B cell (primary cell): ENCODE measurements at places on chromosomes 6 and 20.

DNA sequence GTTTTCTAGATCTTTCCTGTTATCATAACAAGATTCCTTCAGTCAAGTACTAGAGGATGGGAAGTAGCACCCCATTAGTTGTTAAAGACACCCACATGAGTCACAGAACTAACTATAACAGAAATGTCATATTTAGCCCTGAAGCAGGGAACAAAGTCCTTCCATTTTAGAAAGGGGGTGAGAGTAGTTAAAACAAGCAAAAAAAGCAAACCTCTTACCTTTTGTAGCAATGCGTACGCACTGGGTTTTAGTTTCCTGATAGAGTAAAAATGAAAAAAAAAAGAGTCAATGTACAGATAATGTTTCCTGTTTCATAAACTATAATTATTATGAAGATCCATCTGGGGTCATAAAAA, 163.7 kb upstream of the THEMIS start:
- DNase-seq, result no peak

GRCh38 chr6:122490607-122491006, 19.0 kb upstream of the SERINC1 start:
- no peak for DNase-seq

DNA sequence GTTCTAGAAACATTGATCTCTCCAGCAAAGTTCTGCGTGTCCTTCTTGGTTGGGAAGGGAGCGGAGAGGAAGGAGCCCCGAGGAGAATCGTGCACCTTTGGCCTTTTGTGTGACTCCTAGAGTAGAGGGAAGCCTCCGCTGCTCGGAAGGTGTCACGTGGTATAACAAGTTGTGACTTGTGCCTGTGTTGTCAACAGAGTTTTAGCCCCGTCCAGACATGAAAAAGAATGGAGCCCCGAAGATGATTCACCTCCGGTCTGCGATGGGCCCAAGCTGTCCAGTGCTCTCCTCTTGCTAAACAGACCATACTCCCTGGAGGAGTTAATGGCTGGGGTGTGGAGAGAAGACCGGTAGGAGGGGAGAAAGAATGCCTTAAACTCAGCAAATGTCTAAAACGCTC, 7.0 kb downstream of the EYA2 start:
- no peak for DNase-seq

DNA sequence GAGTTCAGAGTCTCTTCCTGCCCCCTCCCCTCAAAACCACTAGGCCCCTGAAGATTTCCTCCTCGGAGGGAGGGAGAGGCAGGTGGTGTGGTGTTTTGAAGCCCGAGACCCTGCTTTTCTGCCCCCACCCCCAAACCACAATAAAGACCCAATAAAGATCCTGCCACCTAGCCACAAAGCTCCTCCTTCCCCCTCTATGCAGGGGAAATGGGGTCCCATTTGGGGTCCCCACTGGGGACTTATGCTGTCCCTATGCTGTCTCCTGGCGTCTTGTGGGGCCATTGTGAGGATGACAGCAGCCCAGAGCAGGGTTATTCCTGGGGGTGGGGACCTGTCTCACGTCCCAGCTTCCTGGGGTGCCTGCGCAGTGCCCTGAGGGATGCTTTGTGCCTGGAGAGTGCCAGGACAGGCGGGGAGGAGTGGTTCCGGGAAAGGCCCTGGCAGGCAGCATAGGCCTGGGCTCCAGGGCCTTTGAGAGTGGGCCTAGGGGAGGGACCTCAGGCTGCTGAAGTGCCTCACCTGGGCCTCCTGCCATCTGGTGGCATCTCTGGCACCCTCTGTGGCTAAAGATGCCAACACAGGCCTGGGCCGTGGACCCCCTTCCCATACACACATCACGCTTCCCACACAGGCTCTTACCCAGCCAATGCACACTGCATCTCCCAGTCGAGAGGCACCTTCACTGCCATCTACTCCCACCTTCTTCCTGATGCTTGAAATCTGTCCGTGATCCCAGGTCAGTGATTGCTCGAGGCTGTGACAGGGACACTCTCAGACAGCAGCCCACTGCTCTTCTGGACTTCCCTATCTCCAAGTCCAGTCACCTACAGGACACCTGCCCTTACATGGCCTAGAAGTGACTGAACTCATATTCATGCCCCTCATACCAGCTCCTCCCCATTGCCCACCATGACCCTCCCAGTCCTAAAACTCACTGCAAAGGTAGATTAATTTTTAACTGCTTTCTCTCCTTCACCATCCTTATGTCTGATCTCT, 7.9 kb upstream of the ARMC12 start:
- peak; percentile 62 for DNase-seq

DNA sequence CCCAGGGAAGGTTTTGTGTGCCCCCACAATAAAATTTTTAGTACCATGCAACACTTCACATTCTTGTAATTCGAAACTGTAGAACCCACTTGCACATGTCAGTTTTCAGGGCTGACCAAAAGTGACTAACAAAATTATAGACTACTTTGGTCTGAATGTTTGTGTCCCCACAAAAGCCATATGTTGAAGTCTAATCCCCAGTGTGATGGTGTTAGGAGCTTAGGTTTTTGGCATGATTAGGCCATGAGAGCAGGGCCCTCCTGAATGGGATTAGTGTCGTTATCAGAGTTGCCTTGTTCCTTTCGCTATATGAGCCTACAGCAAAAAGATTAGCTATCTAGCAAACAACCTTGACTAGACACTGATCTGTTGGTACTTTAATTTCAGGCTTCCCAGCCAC, 49.0 kb upstream of the TENT5A start:
- DNase-seq, result no peak

DNA sequence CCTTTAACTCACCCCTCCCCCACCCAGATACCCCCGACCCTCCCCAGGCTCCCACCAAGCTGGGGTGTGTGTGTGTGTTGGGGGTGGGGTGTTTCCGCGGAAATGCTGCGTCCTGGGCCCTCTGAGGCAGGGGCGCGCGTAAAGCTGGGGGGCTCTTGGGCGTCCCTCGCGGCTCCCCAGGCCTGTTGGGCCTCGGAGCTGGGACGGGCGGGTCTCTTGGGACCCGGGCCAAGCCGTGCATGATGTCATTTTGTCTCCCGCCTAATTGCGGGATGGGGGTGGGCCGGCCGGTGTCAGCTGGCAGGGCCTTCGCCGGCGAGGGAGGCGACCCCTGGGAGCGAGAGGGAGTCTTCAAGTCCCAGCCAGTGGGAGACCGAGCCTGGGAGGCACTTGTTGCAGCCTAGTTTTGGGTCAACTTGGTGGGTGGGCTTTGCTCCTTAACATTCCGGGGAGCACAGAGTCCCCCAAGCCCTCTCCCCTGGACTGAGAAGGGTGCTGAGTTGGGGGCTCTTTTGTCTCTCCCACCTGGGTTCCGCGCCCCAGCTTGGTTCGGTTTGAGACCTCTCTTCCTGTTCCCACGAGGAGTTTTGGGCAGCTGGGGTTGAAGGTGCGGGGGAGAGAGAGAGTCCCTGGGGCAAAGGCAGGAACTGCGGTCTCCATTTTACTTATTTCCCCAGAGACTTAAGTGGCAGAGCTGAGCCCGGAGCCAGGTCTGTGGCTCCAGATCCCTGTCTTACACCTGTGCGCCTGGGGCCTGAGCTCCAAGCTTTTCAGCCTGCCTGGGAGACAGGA, 623 bp downstream of the MYBL2 start:
- DNase-seq, result peak; percentile 86

- DNase-seq, result no peak
These were observed 1.6 kb upstream of the SYNCRIP start for GRCh38 chr6:85644279-85644762.

DNA sequence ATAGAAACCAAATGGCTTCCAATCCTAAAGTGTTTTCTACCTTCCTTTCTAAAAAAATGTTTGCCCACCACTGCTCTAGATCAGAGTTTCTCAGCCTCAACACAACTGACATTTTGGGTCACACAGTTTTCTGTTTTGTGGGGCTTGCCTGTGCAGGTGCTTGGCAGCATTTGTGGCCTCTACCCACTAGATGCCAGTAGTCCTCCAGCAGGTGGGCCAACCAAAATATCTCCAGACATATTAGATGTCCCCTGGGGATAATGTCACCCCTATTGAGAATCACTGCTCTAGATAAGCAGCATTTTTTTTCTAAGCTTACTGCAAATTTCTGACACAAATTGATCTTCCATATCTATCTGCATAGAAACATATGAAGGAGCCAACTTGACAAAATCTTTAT, 26.3 kb upstream of the EPM2A start:
- DNase-seq, result peak; percentile 31

DNA sequence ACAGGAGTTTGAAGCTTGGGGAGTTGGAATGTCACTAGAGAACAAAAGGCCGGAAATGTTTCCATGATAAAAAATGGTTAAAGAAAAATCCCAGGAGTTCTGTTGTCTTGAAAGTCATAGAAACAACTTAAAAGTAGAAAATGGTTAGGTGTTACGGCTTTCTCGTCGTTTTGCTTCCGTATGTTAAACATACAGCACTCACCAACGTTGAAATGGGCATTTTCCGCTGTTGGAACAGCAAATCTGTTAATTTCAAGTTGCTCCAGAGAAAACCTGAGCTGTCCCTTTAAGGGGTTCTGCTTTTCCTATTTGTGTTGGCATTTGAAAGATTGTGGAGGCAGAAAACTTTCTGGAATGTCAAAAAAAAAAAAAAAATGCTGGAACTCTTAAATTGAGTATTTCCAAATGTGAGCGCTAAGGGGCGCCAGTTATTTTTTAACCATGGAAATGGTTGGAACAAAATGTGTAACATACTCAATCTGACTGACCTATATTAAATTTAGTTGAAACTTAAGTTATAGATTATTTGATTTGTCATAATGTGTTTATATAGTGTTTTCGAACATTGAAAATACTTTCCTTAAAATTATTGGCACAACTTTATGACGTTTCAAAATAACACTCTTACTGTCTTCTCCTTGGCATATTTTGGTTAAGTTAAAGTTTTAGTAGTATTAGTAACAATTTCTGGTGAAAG, 2.2 kb downstream of the QKI start:
- DNase-seq, result peak; percentile 65

DNA sequence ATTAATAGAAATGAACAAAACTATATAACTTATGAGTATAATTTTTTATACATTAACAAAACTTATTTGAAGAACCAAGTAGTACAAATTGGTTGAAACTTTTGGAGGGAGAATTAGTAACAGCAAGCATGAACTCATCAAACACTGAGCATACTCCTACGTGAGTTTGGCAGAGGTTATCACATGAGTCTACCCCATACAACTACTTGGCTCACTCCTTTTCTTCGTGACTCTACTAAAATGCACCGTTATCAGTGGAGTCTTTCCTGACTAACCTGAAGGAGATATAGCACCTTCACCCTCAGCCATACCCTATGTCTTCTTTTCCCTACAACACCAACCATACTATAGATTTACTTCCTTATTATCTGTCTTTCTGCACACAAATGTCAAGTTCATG, 794.2 kb downstream of the TFAP2A start:
- DNase-seq, result no peak

GRCh38 chr6:26576929-26577719, 19.6 kb upstream of the ABT1 start:
- peak; percentile 71 for DNase-seq

DNA sequence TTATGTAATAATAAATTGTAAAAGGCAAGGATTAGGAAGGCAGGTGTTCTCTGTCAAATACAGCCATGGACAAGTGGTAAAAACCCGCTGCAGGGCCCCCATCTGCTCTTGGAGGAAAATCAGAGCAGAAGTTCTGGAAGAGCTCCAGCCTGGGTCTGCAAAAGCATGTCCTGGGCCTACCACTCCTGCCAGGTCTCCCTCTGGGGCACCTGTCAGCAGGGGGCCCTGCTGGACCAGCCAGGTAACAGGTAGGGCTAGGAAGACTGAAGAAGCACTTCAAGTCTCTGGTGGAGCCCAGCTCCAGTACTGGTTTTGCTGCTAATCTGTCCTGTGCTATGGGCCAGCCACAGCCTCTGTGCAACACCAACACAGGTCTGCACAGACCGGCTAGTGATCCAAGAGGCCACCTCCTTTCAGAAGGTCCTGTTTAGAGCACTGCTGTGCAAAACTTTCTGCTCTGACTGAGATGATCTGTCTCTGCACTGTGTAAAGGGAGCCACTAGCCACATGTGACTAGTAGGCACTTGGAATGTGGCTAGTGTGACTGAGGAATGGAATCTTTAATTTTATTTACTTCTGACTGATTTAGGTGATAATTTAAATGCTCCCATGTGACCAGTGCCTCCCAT, 30.2 kb downstream of the RRBP1 start:
- no peak for DNase-seq
